ENCODE measurements at places on chromosomes 12 and 14. TPM values are rescaled to one million over a fixed set of nuclear protein-coding genes. Genes with fewer than 3 reads are reported as not detected.

ZNF268 gene
- total RNA-seq, result 23.8 TPM

NCKAP5L gene
- 37.2 TPM for total RNA-seq

SRSF9 gene
- total RNA-seq, result 175 TPM

RNASE9 gene
- total RNA-seq, result not detected

SLC38A4 gene
- 0.33 TPM for total RNA-seq

SLC10A1 gene
- not detected for total RNA-seq

ALX1 gene
- 0.67 TPM for total RNA-seq

WDR20 gene
- 15.4 TPM for total RNA-seq

NAV3 gene
- 33.0 TPM for total RNA-seq

ZDHHC22 gene
- not detected for total RNA-seq

PLEKHG7 gene
- total RNA-seq, result not detected

RAD51AP1 gene
- 17.6 TPM for total RNA-seq

RPGRIP1 gene
- not detected for total RNA-seq

TGM1 gene
- 0.98 TPM for total RNA-seq

DIO2 gene
- not detected for total RNA-seq

BHLHE41 gene
- 0.67 TPM for total RNA-seq

RFX4 gene
- not detected for total RNA-seq

TNFAIP2 gene
- total RNA-seq, result 95.0 TPM

ABCD2 gene
- not detected for total RNA-seq

DLGAP5 gene
- total RNA-seq, result 24.2 TPM

CLEC6A gene
- not detected for total RNA-seq

LRRC43 gene
- total RNA-seq, result 3.3 TPM

KRT6A gene
- not detected for total RNA-seq

LMNTD1 gene
- total RNA-seq, result 0.29 TPM

AQP6 gene
- total RNA-seq, result not detected

IKZF4 gene
- 0.67 TPM for total RNA-seq
